ENCODE measurements at places on chromosomes 4 and X.

DNA sequence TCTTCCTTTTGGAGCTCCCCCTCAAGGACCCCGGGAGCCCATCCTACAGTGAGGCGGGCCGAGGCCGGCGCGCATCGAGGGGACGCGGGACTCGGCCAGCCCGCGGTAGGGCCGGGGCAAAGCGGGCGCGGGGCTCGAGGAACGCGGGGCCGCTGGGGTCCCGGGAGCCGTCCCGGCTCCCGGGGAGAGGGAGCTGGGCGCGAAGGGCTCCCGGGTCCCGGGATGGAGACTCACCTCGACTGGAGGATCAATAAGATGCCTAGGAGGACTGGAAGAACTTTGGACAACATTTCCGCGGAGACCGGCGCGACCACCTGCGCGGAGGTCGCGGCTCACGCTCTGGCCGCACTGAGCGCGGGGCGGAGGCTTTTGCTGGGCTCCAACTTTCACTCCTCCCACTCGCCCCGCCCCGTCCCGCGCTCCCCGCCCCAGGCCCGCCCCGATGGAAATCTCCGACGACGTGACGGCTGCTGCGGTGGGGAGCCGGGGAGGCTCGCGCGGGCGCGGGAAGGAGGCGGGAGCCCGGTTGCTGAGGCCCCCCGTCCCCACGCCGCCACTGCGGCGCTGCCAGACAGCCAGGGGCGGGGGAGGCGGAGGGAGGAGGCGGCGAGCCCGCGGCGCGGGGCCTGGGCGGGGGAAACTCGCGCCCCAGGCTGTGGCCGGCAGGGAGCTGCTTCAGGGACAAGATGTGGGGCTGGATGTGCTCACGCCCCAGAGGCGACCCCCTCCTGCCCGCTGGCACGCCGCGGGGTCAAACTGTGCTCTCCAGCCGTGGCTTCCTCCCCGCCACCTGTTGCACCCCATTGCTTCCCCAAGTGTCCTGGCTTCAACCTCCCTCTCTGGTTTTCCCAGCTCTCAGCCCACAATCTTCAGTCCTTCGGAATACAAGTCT lies at the start of gene GABRE:
GABRE (minus strand) TSS at position 341 of the 892 bp plus-strand sequence; CDS start at position 290, 51 bp downstream.
- no peak for DNase-seq

- DNase-seq: peak; percentile 35
These were observed 16.1 kb downstream of the RNF4 start for GRCh38 chr4:2484993-2485392.

- peak; percentile 21 for DNase-seq
These were observed 46.4 kb downstream of the PRPS1 start for GRCh38 chrX:107674480-107675364.

GRCh38 chr4:121749225-121749624 lies 15.7 kb downstream of the SMIM43 start:
- no peak for DNase-seq

DNA sequence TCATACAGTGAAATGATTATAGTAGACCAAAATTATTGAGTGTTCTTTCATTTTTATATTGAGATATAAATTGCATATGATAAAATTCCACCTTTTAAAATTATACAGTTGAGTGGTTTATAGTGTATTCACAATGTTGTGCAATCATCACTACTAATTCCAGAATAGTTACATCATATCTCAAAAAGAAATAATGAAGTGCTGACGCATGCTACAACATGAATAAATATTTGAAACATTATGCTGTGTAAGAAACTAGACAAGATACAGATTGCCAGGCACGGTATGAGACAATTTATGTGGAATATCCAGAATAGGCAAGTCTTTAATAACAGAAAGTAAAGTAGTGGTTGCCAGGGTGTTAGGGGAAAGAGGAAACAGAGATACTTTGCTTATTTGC lies 871.7 kb downstream of the FAM133A start:
- no peak for DNase-seq

DNA sequence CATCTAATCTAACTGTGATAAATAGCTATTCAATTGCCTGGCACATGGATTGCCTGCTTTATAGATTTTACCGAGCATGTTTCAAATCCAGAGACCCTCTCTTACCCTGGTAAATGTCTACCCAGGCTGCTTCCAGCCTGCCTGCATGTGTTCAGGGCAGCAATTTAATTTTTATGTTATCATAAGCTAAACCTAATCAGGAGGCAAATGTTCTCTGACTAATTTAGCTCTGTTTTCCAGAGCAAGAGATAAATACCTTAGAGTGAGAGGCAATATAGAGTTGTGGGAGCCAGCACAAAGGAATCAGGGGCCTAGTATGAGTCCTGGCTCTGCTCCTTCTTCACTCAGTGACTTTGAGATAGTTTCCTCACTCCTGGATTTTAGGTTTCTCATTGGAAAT lies 37.7 kb downstream of the PARM1 start:
- DNase-seq: no peak

Data from stimulated activated CD8-positive, alpha-beta memory T cell treated with anti-CD3 and anti-CD28 coated beads, Interleukin-7, amount 100 ng/mL, for 4 hours (primary cell).